PC-9 (cell line): ENCODE measurements at places on chromosomes 7 and 10.

DNA sequence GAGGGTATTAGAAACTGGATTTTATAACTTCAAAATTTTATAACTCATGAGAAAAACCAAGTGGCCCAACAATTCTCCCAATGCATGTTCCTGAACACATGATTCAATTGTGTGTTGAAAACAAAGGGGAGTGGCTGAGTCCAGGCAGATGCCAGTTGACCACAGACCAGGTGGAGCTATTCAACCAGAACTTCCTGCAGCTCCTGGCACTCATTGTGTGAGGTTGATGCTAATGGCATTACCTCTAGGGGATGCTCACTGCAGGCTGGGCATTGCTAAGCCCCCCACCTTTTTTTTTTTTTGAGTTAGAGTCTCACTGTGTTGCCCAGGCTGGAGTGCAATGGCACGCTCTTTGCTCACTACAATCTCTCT is 20.3 kb downstream of the MYOF start:
- no peak for DNase-seq

DNA sequence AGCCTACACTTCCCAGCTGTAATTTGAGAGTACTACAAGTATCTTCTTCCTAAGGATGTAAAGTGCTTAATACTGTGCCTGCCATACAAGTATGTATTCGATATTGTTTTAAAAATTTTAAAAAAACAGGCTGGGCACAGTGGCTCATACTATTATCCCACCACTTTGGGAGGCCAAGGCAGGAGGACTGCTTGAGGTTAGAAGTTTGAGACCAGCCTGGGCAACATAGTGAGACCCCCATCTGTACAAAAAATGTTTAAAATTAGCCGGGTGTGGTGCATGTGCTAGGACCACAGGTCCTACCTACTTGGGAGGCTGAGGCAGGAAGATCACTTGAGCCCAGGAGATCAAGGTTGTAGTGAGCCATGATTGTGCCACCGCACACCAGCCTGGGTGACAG is 8.3 kb downstream of the ARMC10 start:
- DNase-seq, result no peak

GRCh38 chr7:129438839-129439651 is 4.8 kb downstream of the STRIP2 start:
- peak; percentile 33 for DNase-seq

GRCh38 chr7:4819560-4820404 is 42.0 kb downstream of the PAPOLB start:
- DNase-seq, result no peak

DNA sequence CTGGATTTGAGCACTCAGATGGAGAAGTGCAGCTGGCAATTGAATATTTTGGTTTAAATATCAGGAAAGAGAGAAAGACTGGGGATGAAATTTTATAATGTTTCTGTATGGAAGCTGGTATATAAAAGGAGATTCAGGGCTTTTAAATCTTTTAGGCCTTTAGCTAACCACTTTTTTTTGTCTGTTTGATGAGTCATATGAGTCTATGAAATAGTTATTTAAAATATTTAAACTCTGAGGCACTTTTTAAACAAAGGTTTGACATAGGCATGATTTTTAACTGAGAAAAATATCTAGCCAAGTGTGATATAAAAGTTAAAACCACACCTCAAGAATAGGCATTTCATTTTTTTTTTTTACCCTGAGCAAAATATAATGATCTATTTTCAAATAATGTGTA is 944.3 kb downstream of the GATA3 start:
- no peak for DNase-seq

- no peak for DNase-seq
These were observed 106.4 kb upstream of the GJD4 start for GRCh38 chr10:35498693-35499092.

GRCh38 chr10:93515071-93516005 is 18.9 kb downstream of the CEP55 start:
- no peak for DNase-seq

- DNase-seq, result no peak
These were observed 276.9 kb downstream of the TNS3 start for GRCh38 chr7:47304727-47305719.

DNA sequence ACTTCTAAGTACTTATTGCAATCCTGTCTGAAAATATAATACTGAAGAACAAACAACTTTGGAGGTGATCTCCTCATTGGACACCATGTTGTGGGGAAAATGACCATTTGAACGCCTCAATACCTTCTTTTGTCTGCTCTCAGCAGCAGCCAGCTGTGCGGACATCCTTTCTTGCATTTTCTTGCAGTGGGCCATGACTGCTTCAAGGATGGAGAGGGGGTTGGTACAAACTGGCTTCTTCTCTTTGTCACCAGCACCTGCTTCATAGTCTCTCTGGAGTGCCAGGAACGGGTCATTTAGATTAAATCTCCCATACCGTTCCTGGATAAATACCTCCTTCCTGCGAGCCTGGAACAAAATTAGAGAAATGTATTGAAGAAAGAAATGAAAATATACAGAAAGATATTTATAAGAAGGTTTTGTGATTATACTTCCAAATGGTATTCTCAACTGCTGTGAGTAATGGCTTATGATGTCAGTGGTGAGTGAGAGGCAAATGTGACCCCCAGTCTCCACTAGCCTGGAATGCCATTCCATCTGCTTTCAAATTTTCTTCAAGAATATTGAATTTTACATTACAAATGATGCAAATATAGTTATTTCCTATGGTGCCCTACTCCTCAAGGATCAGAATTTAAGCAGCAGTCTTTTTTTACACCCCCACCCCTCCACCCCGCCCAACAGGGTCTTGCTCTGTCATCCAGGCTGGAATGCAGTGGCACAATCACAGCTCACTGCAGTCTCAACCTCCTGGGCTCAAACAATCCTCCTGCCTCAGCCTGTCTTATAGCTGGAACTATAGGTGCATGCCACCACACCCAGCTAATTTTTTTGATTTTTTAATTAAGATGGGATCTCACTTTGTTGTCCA is 62.4 kb downstream of the CTTNBP2 start:
- DNase-seq, result no peak

DNA sequence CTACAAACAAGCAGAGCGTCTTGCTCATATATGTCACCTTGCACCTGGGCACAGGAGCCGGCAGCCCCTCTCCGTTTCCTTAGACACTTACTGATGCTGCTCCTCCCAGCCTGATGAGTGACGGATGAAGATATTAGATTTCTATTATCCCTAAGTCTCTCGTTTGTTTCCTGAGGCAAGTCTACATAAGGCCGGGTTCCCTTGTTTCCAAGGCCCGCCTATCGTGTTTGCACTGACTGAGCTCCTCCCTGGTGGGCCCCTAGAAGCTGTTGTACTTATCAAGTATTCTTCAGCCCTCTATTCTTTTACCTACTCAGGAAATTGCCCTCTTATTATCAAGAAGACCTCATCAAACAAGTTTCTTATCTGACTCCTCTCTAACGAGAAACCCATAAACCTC is 18.5 kb downstream of the SH3PXD2A start:
- DNase-seq, result no peak

DNA sequence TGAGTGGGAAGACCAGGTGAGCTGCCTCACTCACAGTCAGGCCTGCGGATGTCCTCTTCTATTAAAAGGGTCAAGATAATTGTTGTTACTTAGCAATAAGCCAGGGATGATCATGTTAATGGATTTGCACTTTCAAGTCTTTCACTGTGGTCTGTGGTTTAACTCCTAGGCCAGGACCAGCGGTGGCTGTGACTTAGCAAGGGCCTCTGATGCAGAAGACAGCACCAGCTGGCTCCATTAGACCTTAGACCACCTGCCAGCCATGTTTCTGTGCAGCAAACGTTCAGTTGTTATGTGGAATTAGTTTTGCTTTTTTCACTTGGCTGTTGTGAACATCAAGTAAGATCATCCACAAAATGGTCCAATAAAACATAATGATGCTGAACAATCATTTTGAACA is 537.3 kb downstream of the TNS3 start:
- no peak for DNase-seq

- DNase-seq, result no peak
These were observed 101.6 kb upstream of the FAM171A1 start for GRCh38 chr10:15472431-15473395.

DNA sequence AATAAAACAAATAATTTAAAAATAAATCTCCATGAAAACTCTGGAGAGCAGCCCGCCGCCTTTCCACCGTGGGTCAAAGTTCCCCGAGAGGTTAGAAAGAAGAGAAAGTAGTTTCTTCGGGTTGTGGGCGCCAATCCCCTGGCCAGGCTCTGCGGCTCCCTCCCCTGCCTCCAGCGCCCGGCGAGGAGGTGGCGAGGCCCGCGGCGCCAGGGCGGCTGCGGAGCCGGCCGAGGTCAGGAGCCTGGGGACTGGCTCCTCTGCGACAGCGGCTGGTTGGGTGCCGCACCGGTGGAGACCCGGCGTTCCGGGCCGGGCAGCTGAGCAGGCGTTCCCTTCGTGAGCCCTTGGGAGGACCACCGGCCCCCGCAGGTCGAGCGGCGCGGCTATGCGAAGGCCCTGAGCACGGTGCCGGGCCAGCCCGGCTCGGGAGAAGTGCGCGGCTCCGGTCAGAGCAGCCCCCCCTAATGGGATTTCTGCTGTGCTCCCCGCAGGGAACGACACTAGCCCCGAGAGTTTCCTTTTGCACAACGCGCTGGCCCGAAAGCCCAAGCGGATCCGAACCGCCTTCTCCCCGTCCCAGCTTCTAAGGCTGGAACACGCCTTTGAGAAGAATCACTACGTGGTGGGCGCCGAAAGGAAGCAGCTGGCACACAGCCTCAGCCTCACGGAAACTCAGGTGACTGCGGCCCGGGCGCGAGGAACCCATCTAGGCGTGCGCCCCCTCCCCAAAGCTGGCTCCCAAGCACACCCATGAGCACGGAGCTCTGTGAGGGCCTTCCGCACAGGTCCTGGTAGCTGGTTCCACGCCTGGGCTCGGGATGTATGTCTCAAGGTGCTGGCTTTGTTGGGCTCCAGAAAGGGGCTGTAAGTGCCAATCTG is 2.8 kb downstream of the EMX2 start:
- DNase-seq, result no peak

DNA sequence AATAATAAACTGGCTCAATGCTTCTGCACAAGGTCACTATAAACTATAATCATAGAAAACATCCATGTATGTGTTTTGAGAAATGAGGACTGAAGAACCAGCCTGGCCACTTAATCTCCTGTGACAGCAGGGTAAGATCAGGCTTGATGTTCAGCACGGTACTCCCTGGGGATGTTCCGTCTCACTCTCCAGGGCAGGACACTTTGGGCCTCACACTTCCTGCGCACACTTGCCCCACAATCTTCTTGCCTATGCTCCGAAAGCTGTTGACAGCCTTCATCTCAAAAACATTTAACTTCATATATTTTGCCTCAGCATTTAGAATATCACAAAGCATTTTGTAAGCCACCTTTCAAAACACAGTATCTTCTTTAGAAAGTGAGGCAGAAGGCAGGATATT is 92.7 kb downstream of the PARD3 start:
- DNase-seq, result no peak

- DNase-seq, result no peak
These were observed 512.1 kb downstream of the PARD3 start for GRCh38 chr10:34303022-34303421.

DNA sequence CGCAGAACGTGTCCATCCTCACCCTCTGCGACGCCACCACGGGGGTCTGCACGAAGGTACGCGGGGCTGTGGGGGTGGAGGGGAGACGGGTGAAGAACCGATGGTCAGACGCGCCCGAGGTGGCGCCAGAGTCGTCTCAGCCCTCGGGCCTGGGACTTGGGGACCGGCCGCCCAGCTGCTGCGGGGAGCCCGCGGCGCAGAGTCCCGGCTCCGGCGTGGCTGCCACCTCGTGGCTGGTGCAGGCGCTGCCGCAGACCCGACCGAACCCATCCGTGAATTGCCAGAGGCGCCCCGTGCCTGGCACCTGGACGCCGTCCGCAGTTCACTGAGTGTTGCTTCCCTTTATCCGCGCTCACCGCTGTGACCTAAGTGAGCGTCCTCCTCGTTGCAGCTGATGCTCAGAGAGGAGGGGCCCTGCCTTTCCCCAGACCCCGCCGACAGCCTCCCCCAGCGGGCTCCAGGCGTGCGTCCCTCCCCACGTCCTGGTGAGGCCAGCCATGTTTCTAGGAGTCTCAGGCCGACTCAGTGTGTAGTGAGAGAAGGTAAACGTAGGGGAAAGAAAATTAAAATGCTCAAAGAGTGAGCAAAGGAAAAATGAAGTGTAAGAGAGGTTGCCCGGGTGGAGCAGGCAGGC is 208.7 kb downstream of the PAXIP1 start:
- DNase-seq, result no peak

- no peak for DNase-seq
These were observed 114.8 kb downstream of the SH3PXD2A start for GRCh38 chr10:103740611-103741010.

DNA sequence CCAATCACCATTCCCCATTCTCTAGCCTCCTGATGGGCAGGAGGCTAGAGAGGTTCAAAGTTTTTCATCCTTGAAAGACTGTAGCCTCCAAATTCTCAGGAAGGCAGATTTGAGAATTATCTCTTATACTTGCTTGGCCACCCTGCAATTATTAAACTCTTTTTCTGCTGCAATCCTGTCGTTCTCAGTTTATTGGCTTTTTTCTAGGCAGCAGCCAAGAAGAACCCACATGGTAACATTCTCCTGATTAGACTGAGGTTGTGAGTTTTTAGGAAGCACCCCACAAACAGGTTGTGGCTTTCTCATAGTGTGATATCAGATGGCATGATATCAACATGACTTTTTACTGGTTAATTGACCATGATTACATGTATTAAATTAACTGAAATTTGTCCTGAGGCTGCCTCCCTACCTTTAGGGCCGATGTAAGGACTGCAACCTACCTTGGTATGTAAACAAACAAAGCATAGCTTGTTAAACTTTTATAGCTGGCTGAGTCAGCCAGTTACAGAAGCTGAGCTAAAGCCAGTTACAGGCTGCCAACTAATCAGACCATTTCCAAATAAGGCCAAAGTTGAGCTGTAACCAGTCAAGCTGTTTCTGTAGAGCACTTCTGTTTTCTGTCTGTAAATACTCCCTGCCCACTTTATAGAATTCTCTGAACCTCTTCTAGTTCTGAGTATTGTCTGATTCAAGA is 3.2 kb upstream of the ZNF248 start:
- DNase-seq, result no peak
